CD4-positive, alpha-beta memory T cell (primary cell): ENCODE measurements at places on chromosomes 5 and 9.
A peak's percentile ranks its signal among the peaks of the same experiment; 100 is the strongest.

GRCh38 chr9:26331223-26331622 is 561.4 kb downstream of the CAAP1 start:
- no peak for DNase-seq

DNA sequence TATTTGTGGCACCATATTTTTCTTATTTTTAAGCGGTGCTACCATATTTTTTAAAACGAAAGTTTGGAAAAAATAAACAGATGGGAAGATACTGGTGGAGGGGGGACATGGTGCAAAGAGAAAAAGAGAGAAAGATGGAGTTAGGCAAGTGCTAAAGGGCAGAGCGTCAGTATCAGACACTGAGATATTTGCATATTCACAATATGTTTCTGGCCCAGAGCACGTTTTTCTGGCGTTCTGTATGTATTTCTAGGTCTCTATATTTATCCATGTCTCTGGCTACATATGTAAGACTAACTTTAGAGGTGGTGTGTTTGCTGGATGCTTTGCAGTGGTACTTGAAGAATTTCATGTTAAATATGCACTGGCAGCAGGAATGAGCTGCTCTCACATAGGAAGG is 414.0 kb downstream of the TLE4 start:
- no peak for DNase-seq

DNA sequence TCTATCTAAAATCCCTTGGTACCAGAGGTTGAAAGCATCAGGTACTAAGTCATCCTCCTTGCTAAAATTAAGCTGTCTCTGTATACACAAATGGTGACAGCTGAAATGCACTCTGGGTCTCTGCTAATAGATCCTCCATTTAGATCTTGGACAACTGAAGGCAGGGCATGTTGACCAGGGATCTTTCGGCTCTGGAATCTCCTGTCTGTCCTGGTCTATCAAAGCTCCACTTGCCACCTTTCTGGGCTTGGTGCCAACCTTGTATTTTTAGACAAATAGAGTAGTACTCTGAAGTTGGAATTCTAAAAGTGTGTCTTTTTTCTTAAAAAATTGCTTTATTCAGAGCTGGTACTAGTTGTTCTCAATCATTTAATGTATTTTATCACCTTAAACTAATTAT is 135.2 kb upstream of the HMHB1 start:
- DNase-seq: no peak

GRCh38 chr9:127426756-127427155 is 2.6 kb downstream of the ZNF79 start:
- no peak for DNase-seq

DNA sequence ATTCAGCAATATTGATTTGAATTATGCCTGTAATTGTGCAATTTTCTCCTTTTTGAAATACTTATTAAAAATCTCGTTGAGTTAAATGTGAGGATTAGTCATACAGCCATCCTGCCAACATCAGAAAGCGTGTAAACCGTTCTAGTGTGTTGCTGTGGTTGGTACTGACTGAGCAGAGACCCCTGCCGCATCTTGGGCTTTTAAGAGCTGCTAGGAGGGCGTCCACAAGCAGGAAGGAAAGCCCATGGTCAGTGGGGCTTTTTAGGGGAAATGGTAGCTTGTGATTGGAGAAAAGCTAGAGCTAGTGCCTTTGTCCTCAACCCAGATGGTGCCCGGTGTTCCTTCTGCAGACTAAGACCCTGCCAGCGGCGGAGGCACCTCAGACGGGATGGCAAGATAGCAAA is 1.3 kb downstream of the SDHA start:
- DNase-seq: peak; percentile 33

DNA sequence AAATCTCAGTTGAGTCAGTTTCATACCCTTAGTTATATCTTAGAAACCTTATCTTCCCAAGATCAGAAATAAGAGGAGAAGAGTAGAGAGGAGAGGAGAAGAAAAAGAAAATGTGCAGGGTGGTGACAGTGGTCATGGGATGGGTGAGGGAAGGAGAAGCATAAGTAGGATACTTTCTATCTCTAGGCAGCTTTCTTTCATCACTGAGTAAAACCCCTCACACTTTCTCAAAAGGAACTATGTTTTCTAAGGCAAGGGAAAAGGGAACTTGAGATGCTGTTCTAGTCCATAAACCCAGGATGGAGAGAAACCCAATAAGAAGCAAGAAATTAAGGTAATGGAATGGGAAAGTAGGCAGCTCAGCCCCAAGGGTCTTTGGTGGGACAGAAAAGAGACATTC is 225.3 kb downstream of the MCTP1 start:
- DNase-seq: no peak

GRCh38 chr9:14907696-14908095 is 2.5 kb downstream of the FREM1 start:
- DNase-seq: no peak

GRCh38 chr5:423233-423565 is 19.8 kb upstream of the EXOC3 start:
- DNase-seq: no peak

GRCh38 chr5:125200866-125201373 is 454.5 kb upstream of the ZNF608 start:
- no peak for DNase-seq

GRCh38 chr5:152061095-152061494 is 136.4 kb upstream of the GLRA1 start:
- no peak for DNase-seq

- DNase-seq: no peak
Observed at GRCh38 chr9:90504486-90504885, 138.1 kb downstream of the DIRAS2 start.

DNA sequence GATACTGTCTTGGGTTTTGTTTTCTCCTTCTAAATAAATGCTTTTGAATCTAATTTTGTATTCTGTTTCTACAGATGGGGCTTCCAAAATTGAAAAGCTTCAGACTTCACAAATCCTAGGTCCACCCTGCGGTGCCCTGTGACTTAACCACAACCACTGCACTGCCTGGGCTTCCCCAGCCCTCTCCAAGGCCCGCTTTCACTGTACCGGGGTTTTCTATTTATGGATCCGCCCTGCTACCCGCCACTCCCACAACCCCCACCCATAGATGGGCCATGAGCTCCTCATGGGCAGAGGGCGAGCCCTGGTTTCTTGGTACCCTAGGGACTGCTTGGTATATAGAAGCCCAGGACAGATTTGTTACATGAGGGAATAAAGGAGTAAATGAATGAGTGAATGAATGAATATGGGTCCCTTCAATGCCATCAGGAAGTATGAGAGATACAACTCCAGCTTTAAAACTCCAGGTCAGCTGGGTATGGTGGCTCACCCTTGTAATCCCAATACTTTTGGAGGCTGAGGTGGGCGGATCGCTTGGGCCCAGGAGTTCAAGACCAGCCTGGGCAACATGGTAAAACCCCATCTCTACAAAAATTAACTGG is 39.8 kb upstream of the NEK6 start:
- no peak for DNase-seq

DNA sequence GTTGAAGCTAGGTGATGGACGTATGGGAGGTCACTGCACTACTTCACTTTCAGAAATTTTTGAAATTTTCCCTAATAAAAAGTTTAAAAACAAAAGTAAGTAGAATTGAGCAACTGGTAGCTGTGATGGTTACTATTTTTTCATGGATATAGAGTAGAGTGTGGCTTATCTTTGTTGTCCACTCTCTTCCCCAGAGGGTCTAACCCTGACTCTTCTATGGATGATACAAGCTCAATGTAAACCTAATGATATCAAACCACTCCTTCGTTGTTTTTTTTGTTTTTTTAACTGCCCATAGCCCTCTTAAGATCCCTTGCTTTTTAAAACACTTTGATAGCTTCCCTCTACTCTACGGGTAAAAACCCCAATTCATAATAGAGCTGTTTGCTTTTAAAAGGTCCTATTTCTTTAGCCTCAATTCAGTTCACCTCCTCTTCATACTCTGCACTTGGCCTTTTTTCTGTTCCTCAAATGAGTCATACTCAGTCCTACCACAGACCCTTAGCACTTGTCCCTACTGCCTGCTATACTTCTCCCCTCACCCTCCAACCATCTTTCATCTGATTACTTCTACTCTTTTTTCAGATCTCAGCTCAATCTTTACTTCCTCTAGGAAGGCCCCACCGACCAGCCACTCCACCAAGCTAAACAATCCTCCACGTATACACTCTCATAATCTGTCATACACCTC is 2.6 kb downstream of the HDAC3 start:
- no peak for DNase-seq

GRCh38 chr9:134992755-134993124 is 75.0 kb upstream of the FCN1 start:
- no peak for DNase-seq

- no peak for DNase-seq
Observed at GRCh38 chr9:36192196-36192595, 1.5 kb downstream of the CLTA start.

DNA sequence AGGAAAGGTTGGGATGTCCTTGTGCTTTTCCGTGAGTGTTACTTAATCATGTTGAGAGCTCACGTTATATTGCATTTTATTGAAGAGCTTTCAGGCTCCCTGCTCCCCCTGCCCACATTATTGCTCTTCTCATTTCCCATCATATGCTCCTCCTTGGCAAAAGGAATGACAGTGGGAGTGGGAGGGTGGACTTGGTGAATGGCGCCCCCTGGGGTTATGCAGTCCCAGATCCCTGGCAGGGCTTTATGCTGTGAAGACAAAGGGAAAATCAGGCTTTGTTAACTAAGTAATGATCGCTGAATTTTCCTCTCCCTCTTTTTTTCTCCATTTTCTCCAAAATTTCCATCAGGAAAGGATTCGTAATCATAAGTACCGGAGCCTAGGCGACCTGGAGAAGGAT is 166.6 kb downstream of the SMARCA2 start:
- no peak for DNase-seq

GRCh38 chr5:2066373-2066772 is 183.6 kb upstream of the IRX4 start:
- no peak for DNase-seq

DNA sequence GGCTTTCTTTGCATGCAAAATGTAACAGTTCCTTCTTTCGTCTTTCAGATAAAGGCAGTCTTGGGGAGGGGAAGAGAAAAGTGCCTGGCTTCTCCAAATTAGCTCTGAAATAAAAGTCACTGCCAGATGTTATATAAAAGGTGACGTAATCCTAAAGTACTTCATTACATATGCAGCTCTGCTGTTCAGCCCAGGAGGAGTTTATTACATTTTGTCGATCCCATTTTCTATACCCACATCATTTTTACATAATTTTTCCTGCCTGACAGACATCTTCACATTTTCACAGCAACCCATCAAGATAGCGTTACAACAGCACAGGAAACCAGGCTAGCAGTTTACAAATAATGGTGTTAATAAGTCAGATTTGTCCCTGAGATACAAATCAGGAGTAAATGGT is 86.7 kb upstream of the SLC30A5 start:
- no peak for DNase-seq

DNA sequence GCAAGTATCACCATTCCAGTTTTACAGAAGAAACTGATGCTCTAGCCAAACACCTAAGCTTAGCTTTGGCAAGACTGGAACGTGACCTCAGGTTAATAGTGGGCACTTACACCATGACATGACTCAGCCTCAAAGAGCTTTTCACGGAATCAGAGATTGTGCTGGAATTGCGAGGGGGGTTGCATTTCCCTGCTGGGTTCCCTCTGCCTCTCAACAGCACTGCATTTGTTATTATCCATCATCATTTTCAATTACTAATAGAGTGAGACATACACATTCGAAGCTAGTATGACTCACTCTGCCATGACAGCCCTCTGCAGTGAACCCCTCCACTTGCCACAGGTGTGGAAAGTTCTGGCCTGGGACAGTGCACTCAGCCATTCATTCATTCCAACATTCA is 8.0 kb downstream of the SPOCK1 start:
- DNase-seq: no peak

DNA sequence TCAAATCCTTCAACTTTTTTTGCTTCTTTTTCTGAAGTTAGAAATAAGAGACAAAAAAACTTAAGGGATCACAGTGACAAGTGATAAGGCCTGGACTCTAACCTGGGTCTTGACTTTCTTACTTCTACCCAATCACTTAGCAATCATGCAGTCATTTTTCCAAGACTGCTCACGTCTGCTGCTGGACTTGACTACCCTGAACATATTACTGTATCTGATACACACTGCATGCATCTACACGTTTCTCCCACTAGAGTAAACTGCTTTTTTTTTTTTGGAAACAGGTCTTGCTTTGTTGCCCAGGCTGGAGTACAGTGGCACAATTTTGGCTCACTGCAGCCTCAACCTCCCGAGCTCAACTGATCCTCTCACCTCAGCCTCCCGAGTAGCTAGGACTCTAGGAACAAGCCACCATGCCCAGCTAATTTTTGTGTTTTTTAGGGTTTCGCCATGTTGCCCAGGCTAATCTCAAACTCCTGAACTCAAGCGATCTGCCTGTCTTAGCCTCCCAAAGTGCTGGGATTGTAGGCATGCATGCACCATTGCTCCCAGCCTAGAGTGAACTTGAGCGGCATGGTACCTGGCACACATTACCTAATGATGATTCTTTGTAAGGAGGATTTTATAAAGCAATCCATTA is 7.4 kb downstream of the PLIN2 start:
- no peak for DNase-seq

GRCh38 chr5:172943906-172944305 is 15.3 kb upstream of the RPL26L1 start:
- no peak for DNase-seq

- DNase-seq: no peak
Observed at GRCh38 chr5:126172812-126173211, 250.4 kb upstream of the GRAMD2B start.

- DNase-seq: no peak
Observed at GRCh38 chr5:113989278-113989912, 372.5 kb upstream of the KCNN2 start.

- DNase-seq: no peak
Observed at GRCh38 chr5:67648201-67648671, 451.6 kb upstream of the CD180 start.

DNA sequence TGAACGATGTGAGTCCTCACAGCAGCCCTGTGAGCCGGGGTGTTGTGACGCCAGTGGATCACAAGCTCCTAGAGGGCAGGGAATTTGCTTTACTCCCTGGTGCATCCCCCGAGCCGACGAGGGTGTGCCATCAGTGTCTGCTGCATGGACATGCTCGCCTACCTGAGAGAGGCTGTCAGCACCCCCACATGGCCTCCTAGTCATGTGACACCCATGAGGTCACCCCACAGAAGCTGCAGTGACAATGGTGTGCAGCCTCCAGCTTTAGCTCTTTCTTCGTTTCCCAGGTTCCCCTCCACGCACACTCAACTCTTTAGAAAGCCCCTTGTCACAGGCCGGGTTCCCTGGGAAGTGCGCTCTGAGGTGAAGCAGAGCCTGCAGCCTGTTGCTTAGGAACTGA is 19.8 kb upstream of the GABBR2 start:
- DNase-seq: no peak

- no peak for DNase-seq
Observed at GRCh38 chr9:17291766-17292165, 156.9 kb downstream of the CNTLN start.
